ENCODE measurements at places on chromosomes 12 and 14.

DNA sequence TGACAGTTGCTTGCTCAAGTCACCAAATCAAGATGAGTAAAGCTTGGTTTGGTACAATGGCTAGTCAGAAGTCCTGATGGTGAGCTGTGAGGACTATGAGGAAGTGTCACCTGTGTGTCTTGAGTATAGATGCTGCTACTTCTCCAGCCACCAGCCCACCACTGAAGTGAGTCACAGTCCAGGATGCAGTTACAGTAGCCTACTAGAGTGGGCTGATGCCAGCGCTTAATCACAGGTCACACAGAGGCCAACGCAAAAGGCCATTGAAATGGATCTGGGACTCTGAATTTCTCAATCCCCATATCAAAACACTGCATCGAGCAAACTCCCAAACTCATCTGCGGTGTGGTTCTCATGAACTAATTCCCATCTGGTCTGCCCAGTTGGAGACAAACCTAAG lies 223.1 kb downstream of the ANO6 start:
- DNase-seq, result no peak

DNA sequence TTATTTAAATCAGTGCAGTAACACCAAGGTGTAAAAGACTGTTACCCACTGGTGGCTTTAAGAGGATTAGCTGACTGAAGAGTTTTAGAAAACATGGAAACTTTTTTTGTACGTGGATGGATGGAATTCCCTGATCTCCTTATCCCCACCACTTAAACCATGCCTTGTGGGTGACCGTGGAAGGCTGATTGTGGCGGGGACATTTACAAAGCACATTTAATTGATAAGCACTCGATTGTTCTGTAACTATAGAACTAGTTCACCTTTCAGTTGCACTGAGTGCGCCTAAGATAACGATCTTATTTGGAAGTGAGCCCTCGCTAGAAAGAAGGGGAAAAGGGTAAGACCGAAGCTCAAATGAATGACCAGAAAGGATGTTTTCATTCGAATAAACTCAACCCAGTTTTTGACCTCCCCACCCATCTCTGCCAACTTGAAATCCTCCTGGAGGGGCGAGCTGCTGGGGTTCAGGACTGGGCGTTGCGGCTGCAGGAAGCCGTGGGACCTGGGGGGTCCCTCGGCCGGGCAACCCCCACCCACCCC lies 688 bp upstream of the RASSF3 start:
- DNase-seq, result no peak

- no peak for DNase-seq
These were observed 3.2 kb upstream of the VDR start for GRCh38 chr12:47907851-47908454.

DNA sequence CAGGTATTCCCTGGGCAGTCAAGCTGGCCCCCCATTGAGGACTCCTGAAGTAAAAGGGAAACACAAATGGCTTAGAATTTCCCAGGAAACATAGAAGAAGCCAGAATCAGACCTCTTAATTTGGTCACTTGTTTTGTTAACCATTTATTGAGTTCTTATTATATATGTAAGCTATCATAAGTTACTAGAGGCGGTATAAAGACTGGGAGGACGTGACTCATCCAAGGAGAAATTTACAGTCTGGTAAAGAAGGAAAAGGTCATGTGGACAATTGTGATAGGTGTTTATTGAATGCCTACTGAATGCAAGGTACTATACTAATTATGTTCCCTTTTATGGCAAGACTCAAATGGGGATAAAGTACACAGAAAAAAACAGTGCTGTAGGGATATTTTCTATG lies 146.7 kb downstream of the DYRK2 start:
- DNase-seq, result no peak

- no peak for DNase-seq
These were observed 101.0 kb downstream of the PIWIL1 start for GRCh38 chr12:130438711-130439110.

DNA sequence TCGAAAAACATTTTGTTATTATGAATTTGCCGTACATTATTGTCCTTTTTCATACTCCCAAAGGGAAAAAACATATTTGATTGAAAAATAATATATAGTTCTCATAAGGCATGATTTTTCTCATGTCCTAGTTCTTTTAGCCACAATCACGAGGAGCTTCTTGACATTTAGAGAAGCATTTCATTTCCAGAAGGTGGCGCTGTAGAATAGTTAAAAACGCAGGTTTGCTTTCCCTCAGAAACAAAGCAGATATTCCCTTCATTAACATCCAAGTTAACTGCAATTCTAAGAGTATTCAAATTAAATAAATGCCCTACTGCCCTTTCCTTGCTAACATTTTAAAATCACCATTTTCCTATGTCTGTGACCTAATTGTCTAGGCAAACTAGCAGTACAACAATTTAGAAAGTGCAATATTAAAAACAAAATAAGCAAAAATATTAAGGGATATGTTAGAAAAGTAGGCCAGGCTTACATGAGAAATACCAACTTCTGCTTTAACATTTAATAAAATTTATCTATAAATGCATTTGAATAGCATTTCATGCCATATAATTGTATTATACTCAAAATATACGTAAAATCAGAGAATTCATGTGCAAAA lies 10.9 kb upstream of the PIK3C2G start:
- DNase-seq, result peak; percentile 55

- peak; percentile 46 for DNase-seq
These were observed 434.3 kb upstream of the STXBP6 start for GRCh38 chr14:25484235-25484634.

- no peak for DNase-seq
These were observed 12.3 kb upstream of the DACT1 start for GRCh38 chr14:58625438-58625837.

- DNase-seq, result no peak
These were observed 49.6 kb downstream of the CMKLR1 start for GRCh38 chr12:108289350-108290161.

GRCh38 chr12:1634590-1635191 lies 5.7 kb downstream of the WNT5B start:
- peak; percentile 64 for DNase-seq

GRCh38 chr14:26917086-26917485 lies 319.3 kb upstream of the NOVA1 start:
- no peak for DNase-seq

DNA sequence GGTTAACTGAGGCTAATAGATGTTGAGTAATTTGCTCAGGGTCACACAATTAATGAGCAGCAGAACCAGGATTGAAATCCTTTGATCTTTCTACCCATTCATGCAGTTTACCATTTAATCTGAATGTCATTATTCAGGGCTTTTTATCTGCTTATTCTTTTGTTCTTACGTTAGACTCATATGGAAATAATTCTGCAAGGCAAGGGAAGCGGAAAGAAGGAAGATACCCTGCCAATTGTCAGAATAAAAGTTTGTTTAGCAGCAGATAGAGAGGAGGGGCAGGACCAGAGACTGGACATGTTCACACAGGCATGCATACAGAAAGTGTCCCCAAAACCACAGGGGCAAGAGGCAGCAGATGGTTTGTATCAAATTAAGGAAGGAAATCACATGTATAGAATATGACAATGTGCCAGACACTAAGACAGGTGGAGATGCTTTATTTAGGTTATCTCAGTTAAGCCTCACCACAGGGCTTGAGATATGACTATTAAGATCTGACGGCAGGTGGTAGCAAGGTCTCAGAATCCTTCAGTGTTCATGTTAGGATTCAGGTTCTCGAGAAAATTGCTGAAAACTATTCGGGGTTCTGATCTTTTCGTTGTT lies 29.8 kb downstream of the BRMS1L start:
- peak; percentile 55 for DNase-seq

DNA sequence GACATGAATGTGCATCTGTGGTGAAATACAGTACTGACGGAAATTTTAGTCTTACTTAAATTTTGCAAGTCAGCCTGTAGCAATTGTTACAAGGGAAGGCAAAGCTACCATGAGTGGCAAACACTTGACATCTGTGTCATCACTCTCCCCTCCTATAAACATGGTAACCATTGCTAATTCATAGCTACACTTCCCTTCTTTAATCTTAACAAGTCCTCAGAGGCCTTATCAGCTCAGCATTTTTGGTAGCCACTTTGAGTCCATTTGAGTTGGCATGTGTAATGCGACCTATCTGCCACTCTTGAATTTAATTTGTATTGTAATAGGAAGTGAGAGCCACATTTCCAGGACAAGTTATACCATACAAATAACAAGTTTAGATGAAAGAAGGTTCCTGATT lies 218.1 kb downstream of the RMST start:
- peak; percentile 18 for DNase-seq

DNA sequence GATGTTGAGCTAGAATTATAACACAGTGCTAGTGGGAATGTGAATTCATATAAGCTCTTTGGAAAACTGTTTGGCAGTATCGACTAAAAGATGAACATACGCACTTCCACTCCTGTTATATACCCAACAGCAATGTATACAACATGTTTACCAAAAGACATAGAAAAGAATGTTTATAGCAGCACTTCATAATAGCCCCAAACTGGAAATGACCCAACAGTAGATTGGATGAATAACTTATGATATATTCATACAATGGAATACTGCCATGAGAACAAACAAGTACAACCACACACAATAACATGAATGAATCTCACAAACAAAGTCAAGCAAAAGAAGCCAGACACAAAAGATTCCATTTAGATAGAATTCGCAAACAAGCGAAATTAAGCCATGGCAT lies 28.5 kb upstream of the CDKN3 start:
- no peak for DNase-seq

- no peak for DNase-seq
These were observed 20.9 kb upstream of the CNIH1 start for GRCh38 chr14:54462048-54462447.

DNA sequence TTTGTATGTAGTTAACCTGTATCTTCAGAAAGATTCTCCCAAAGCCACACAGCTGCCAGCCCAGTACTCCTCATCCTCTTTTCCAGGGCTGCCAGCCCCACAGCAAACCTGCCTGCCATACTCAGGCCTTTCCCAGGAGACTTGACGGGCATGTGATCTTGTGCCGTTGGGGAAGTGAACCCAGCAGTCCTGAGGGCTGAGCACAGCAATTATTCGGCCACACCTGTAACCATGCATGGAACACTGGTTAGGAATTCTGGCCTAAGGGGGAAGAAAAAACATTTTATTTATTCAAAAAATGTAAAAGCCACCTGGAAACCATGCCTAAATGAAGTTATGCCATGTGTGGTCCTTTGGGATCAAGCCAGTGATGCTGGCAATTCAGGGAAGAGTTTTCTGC lies 145.3 kb downstream of the GRIN2B start:
- DNase-seq, result no peak

- no peak for DNase-seq
These were observed 28.9 kb downstream of the PTGER2 start for GRCh38 chr14:52342849-52343596.

DNA sequence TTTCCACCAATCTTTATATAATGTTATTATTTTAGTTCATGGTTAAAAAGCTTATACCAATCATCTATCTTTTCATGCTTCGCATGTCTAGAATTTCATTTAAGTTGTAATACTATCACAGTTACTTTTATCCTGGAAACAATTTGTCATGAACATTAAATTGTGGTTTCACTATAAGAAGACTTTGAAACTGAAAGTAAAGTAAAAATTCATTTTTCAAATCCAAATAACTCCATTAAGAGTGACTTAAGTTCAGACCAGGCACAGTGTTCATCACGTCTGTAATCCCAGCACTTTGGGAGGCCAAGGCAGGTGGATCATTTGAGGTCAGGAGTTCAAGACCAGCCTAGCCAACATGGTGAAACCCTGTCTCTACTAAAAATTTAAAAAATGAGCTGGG lies 12.4 kb downstream of the ESR2 start:
- no peak for DNase-seq

- DNase-seq, result peak; percentile 82
These were observed 1.7 kb downstream of the PPM1H start for GRCh38 chr12:62933220-62933601.

- DNase-seq, result no peak
These were observed 304.2 kb downstream of the AKAP6 start for GRCh38 chr14:32633224-32633859.

DNA sequence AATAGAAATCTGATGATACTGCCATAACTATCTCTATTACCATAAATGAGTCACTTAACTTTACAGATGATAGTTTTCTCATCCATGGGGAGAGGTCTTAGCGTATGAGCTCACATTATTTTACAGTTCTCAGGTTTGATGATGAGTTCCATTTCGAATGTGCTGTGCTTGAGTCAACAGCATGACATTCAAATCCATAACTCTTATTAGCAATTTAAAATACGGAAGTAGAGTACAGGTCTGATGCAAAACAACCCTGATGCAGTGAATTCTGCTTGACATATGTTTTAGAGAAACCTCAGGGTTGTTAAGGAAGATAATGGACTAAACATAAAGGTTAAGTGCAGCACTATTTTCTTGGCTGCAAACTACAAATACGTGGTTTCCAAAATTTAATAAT lies 30.0 kb downstream of the C14orf39 start:
- no peak for DNase-seq

- DNase-seq, result no peak
These were observed 9.8 kb upstream of the BDKRB2 start for GRCh38 chr14:96194657-96195431.

DNA sequence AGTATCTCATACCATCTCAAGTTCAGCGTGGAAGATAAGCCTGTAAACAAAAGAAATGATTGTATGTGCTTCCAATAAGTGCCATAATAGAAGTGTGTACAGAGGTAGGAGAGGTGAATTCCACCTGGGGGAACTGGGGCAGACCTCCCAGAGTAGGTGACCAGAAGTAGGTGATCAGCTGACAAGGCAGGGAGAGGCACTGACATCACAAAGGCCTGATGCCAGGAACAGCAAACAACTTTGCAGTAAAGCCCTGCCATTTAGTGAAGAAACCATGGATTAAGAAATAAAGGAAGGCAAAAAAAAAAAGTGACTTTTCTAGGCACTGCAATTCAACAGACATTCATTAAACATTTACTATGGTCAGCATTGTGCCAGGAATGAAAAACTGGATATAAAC lies 31.1 kb downstream of the NR1H4 start:
- no peak for DNase-seq

DNA sequence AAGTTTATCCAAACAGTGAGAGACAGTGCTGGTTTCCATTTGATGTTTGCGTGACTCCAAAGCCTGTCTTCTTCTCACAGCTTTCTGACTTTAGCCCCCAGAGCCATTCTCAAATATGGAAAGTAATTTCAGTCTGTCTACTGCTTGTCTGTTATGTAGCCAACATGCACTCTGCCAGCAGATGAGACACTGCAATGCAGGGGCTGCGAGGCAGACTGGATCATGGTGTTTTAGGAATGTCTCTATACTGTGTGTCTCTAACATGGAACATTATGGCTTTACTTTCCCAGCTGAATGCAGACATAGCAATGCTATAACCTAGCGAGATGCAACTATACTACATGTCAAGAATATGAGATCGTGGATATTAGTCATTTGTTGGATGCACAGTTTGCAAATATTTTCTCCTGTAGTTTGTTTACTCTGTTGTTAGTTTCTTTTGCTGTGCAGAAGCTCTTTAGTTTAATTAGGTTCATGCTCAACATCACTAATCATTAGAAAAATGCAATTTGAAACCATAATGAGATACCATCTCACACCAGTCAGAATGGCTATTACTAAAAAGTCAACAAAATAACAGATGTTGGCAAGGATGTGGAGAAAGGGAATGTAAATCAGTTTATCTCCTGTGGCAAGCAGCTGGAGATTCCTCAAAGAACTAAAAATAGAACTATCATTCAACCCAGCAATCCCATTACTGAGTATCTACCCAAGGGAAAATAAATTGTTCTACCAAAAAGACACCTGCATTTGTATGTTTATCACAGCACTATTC lies 235.8 kb upstream of the TMTC1 start:
- no peak for DNase-seq

Measured in NCI-H1417 (cell line).